ENCODE measurements at places on chromosomes 7 and 10.

GRCh38 chr10:33265621-33266020, 68.8 kb downstream of the NRP1 start:
- DNase-seq: no peak

- no peak for DNase-seq
These were observed 45.3 kb downstream of the DNAJC12 start for GRCh38 chr10:67792653-67793052.

DNA sequence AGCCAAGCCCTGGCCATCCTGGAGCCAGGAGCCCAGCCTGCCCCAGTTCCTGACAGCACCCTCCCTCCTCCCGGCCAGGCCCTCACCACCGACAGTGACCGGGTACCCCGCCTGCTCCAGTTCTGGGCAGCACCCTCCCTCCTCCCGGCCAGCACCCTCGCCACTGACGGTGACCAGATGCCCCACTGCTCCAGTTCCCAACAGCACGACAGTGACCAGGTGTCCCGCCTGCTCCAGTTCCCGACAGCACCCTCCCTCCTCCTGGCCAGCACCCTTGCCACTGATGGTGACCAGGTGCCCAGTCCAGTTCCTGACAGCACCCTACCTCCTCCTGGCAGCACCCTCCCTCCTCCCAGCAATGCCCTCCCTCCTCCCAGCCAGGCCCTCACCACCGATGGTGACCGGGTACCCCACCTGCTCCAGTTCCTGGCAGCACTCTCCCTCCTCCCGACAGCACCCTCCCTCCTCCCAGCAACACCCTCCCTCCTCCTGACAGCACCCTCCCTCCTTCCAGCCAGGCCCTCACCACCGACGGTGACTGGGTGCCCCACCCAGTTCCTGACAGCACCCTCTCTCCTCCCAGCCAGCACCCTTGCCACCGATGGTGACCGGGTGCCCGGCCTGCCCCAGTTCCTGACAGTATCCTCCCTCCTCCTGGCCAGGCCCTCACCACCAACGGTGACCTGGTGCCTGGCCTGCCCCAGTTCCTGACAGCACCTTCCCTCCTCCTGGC, 40.3 kb downstream of the VIPR2 start:
- DNase-seq: no peak

DNA sequence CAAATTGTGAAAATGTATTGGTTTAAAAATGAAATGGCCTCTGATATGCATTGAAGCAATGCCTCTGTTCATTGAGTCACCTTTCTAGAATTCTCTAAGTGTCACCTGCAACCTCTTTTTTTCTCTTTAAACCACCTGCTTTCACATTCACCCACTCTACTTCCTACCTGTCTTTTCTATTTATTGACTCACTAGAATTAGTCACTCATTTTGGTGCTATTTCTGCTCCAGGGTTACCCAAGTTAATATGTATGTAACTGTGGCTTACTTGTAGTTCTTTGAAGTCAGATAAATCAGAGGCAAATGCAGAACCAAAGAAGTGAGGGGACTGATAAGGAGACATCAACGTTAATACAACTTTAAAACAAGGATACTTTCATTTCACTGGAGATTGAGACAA, 674.7 kb downstream of the CCSER2 start:
- no peak for DNase-seq

DNA sequence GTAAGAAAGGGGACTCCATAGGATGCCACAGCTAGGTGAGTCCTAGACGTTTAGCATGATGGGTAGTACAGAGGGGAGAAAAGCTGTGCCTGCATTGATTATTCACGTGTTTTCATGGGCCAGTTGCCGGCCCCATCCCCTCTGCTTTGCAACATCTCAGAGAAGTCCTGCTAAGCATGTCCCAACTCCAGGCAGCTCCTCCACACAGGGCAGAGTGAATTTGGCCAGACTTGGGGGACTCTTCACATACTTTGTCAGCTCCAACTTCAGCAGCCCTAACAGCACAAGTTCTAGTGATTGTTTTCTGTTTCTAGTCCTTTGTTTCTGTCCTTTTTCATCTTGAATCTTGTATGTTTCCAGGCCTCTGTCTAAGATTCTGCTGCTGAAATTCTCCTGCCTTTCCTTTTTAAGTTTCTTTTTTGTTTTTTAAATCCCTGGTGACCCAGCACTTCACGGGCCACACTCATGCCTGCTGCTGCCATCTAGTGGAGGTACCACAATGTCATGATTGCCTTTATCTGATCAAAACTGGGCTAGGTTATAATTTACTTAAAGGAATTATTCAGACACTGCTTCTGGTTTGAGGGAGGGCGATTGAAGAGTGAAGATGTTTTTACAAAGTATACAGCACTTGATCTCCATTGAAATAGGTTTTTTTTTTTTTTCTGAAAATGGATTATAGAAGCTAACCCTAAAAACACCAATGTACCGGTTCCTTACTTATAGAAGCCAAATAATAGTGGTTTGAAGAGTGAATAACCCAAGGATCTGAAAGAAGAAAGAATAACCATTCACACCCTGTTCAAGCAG, 276.9 kb downstream of the CSTF2T start:
- peak; percentile 83 for DNase-seq
